ENCODE measurements at places on chromosomes 12 and 14. TPM values are rescaled to one million over a fixed set of nuclear protein-coding genes. Genes with fewer than 3 reads are reported as not detected.
A peak's percentile ranks its signal among the peaks of the same experiment; 100 is the strongest.

- H3K36me3 ChIP-seq: no peaks in the 10 kb centered on the region
- H3K27me3 ChIP-seq: no peaks in the 10 kb centered on the region
- H3K27ac ChIP-seq: no peak overlapping the region
Measured at GRCh38 chr12:91590966-91591638, 408.5 kb upstream of the DCN start.

GRCh38 chr14:90715495-90715894 lies 100.7 kb downstream of the TTC7B start:
- H3K4me1 ChIP-seq: no peaks in the 10 kb centered on the region
- no peaks in the 10 kb centered on the region for H3K36me3 ChIP-seq
- H3K4me3 ChIP-seq: no peak overlapping the region

GRCh38 chr12:26389343-26389742 lies 194.0 kb downstream of the SSPN start:
- no peak for DNase-seq
- H3K4me1 ChIP-seq: no peaks in the 10 kb centered on the region
- H3K36me3 ChIP-seq: peaks cover 32% of the 10 kb centered on the region
- H3K27ac ChIP-seq: no peak overlapping the region

GRCh38 chr12:51395283-51396230 lies 4.4 kb upstream of the GALNT6 start:
- H3K27me3 ChIP-seq: peaks cover 6% of the 10 kb centered on the region
- H3K36me3 ChIP-seq: peaks cover 2% of the 10 kb centered on the region
- H3K4me3 ChIP-seq: peak overlapping the region; percentile 68
- DNase-seq: peak; percentile 52
- H3K27ac ChIP-seq: peak overlapping the region; percentile 93
- peaks cover 51% of the 10 kb centered on the region for H3K4me1 ChIP-seq

DNA sequence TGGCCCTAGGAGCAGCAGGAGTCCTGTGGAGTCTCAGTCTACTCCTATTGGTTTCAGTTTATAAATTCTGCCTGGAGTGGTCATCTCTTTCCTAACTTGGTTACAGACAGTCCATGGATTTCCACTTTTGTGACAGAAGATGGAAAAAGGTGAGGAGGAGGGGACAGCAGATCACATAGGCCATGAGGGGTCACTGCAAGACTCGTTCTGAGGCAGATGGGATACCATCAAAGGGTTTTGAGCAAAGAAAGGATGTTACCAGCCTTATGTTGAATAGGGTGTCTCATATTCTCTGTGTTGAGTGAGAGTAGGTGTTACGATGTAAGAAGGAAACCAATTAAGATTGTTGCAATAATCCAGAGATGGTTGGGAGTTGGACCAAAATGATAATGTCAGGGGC lies 15.3 kb downstream of the PDE3A start:
- H3K27ac ChIP-seq: no peak overlapping the region
- H3K36me3 ChIP-seq: no peaks in the 10 kb centered on the region
- no peak for DNase-seq
- no peaks in the 10 kb centered on the region for H3K4me1 ChIP-seq
- no peak overlapping the region for H3K4me3 ChIP-seq

DNA sequence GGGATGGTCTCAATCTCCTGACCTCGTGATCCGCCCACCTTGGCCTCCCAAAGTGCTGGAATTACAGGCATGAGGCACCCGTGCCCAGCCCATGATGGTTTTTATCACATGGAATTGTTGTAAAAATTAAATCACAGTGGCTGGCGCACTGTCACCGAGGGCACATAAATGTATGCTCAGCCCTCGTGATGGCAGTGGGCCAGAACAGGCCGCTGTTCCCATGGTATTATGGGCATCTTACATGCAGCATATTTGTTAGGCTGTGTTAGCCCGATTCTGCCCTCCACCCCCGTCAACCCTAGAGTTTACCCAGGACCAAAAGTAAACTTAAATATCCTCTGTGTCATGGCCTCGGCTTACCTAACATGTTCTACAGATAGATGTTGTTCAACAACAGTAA lies 48.6 kb downstream of the GPR68 start:
- H3K27ac ChIP-seq: no peak overlapping the region
- H3K4me3 ChIP-seq: no peak overlapping the region
- H3K27me3 ChIP-seq: no peaks in the 10 kb centered on the region
- peaks cover 89% of the 10 kb centered on the region for H3K36me3 ChIP-seq
- H3K4me1 ChIP-seq: peaks cover 75% of the 10 kb centered on the region

DNA sequence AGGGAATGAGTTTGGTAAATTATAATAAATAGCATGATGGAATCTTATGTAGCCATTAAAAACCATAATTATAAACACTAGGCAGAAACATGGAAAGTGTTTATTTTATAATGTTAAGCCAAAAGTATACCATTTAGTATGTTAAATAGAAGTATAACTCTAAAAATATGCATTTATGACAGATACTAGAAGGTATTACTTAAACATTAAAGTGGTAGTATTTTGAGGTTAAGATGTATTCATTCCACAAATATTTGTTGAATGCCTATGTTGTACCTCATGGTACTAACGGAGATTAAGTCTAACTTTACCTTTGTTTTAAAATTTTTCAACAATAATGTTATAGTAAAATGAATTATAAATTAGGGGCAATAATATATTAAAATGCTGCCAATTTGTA lies 24.1 kb downstream of the TTC8 start:
- H3K4me1 ChIP-seq: no peaks in the 10 kb centered on the region
- H3K36me3 ChIP-seq: no peaks in the 10 kb centered on the region
- no peak overlapping the region for H3K27ac ChIP-seq
- no peak for DNase-seq
- H3K4me3 ChIP-seq: no peak overlapping the region

DNA sequence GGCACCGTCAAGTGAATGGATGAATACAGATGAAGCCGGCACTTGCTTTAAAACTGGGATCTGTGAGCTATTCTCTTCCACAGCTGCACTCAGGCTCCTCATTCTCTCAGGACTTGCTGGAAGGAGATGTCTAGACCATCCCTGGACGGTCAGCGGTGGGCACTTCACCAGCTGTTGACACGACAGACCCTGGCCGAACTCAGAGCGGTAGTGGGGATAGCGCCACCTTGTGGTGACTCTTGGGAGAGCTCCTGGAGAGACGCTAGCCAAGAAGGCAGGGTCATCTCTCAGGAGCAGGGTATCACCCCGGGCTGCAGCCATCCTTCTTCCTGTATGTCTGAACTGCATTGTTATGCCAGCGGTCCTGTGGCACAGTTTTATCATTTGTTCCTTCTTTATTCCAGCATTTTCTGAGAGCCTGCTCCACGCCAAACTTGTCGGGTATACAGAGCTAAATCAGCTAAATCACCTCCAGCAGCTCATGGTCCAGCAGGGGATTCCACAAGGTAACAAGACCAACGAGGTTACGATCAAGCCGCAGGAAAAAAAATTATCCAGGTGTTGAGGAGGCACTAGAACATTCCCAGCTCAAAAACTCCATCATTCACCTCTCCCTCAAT lies 10.0 kb downstream of the WNT1 start:
- peak; percentile 76 for DNase-seq
- H3K4me1 ChIP-seq: peaks cover 8% of the 10 kb centered on the region
- peaks cover 54% of the 10 kb centered on the region for H3K27me3 ChIP-seq
- H3K4me3 ChIP-seq: no peak overlapping the region

DNA sequence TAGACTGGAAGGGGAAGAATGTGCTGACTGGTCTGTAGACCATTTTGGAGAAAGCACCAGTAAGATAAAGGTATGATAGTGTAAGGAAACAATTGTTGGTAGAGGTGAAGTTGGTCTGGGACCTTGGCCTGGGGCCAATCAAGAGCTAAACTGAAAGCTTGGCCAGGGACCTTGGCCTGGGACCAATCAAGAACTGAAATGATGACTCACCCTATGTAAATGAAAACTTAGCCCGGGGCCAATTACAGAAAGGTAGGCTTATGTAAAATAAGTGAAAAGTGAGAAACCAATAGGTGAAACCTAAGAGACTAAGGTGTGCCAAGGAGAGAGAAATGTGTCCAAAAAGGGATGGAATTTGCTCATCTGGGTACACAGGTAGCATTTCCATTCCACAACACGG lies 776.0 kb downstream of the C12orf50 start:
- H3K36me3 ChIP-seq: no peaks in the 10 kb centered on the region
- no peak overlapping the region for H3K27ac ChIP-seq
- no peaks in the 10 kb centered on the region for H3K27me3 ChIP-seq
- DNase-seq: no peak
- H3K4me3 ChIP-seq: no peak overlapping the region
- no peaks in the 10 kb centered on the region for H3K4me1 ChIP-seq

GRCh38 chr12:118299791-118300460 lies 72.8 kb downstream of the TAOK3 start:
- H3K4me3 ChIP-seq: no peak overlapping the region
- peaks cover 23% of the 10 kb centered on the region for H3K4me1 ChIP-seq
- no peaks in the 10 kb centered on the region for H3K36me3 ChIP-seq

GRCh38 chr14:33377596-33378390 lies 439.1 kb downstream of the NPAS3 start:
- H3K27ac ChIP-seq: no peak overlapping the region
- no peaks in the 10 kb centered on the region for H3K4me1 ChIP-seq
- H3K4me3 ChIP-seq: no peak overlapping the region

GRCh38 chr14:53401646-53402045 lies 248.5 kb upstream of the DDHD1 start:
- DNase-seq: no peak
- H3K27me3 ChIP-seq: peaks cover 6% of the 10 kb centered on the region
- H3K36me3 ChIP-seq: no peaks in the 10 kb centered on the region
- no peak overlapping the region for H3K4me3 ChIP-seq
- H3K27ac ChIP-seq: no peak overlapping the region
- H3K4me1 ChIP-seq: no peaks in the 10 kb centered on the region

- H3K27me3 ChIP-seq: no peaks in the 10 kb centered on the region
- peaks cover 46% of the 10 kb centered on the region for H3K4me1 ChIP-seq
- H3K27ac ChIP-seq: peak overlapping the region; percentile 85
- DNase-seq: no peak
Measured at GRCh38 chr12:116278279-116278626, 760 bp upstream of the MED13L start.

DNA sequence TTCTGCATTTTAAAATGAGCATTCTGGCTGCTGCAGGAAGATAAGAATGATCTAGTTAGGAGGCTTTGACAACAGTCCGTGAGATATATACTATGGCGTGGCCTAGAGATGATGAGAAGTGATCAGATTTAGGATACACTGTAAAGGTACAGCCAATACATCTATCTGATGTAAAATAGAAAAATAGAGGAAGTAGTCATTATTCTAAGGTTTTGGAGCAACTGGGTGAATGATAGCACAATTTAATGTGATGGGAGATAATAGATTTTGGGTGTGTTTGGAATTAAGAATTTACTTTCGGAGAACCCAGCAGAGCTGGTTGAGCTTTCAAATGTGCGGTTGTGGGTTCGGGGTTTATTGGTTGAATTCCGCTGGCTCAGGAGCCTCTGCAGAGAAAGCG lies at the start of gene ANP32D:
Gene ANP32D, plus strand, starts transcription at position 301 of the 400 bp plus-strand sequence. CDS start 106 bp downstream, outside the sequence.
- no peaks in the 10 kb centered on the region for H3K36me3 ChIP-seq
- DNase-seq: no peak
- H3K27me3 ChIP-seq: peaks cover 6% of the 10 kb centered on the region
- H3K27ac ChIP-seq: no peak within 1 kb of the TSS
- no peak within 1 kb of the TSS for H3K4me3 ChIP-seq

Gene DIO2
- total RNA-seq: not detected

Gene SERPINA12
- total RNA-seq: not detected

Gene COX8C
- total RNA-seq: not detected

Gene NKX2-8
- not detected for total RNA-seq

Gene ANKRD9
- total RNA-seq: 4.9 TPM

Gene SMAGP
- total RNA-seq: 1.6 TPM

Gene STYX
- 20.7 TPM for total RNA-seq

Gene LIN7A
- not detected for total RNA-seq

Gene KRT83
- not detected for total RNA-seq

Gene PRH2
- not detected for total RNA-seq
